ENCODE measurements at places on chromosomes 1 and 21. TPM values are rescaled to one million over a fixed set of nuclear protein-coding genes. Genes with fewer than 3 reads are reported as not detected.
A peak's percentile ranks its signal among the peaks of the same experiment; 100 is the strongest.

ETV3L gene
- total RNA-seq: not detected

DNA sequence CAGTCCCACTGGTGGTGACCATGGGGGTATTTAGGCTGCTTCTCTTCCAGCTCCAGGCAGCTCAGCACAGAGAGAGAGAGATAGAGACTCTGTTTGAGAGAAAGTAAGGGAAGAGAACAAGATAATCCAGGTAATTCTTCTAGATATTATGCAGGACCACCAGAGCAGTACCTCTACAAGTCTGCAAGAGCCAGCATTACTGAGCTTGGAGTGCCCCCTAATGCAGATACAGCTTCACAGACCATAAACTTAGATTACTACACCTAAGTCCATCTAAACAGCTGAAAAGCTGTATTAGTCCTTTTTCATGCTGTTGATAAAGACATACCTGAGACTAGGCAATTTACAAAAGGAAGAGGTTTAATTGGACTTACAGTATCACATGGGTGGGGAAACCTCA lies 570.3 kb downstream of the LRRIQ3 start:
- no peaks in the 10 kb centered on the region for H3K27me3 ChIP-seq
- no peaks in the 10 kb centered on the region for H3K4me1 ChIP-seq
- H3K27ac ChIP-seq: no peak overlapping the region

- no peak for DNase-seq
- H3K27ac ChIP-seq: no peak overlapping the region
- no peaks in the 10 kb centered on the region for H3K27me3 ChIP-seq
- H3K4me3 ChIP-seq: no peak overlapping the region
- no peaks in the 10 kb centered on the region for H3K4me1 ChIP-seq
Measured at GRCh38 chr1:230919207-230919606, 50.9 kb upstream of the C1orf198 start.

- no peak overlapping the region for H3K4me3 ChIP-seq
- DNase-seq: peak; percentile 26
- peaks cover 37% of the 10 kb centered on the region for H3K4me1 ChIP-seq
- no peaks in the 10 kb centered on the region for H3K27me3 ChIP-seq
Measured at GRCh38 chr1:230940848-230941247, 37.8 kb downstream of the TTC13 start.

DNA sequence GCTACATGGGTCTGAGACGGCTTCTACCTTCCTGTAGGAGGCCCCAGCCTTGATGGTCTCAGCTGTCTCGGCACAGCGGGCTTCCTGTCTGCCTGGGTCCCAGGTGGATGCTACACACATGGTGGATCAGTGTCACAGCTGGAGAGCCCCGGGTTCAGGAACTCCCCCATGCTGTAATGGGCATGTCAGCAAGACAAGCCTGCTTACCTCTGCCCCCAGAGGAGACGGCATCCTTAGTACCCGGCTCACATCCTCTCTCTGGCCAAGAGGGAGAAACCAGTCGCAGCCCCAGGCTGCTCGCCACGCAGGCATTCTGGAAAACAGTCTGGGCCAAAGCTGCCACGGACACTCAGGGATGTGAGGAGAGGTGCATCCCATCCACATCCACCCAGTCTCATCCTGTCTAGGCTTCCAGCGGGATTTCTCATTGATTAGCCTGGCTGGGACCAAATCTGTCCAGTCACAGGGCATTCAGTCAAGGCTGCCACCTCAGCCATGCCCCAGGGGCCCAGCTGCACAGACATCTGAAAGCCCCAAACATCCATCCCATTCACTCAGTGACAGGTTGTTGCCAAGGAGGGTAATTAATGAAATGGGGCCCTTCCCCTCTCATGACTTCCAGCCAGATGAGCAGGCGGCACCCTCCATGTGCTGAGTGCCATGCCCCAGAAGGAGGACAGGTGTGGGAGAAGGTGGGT lies 10.5 kb downstream of the SNAP47 start:
- H3K27ac ChIP-seq: no peak overlapping the region
- H3K4me1 ChIP-seq: no peaks in the 10 kb centered on the region
- DNase-seq: no peak
- H3K36me3 ChIP-seq: no peaks in the 10 kb centered on the region
- H3K27me3 ChIP-seq: peaks cover 3% of the 10 kb centered on the region

GRCh38 chr21:18354947-18355346 lies 48.6 kb downstream of the TMPRSS15 start:
- no peak overlapping the region for H3K27ac ChIP-seq
- no peak overlapping the region for H3K4me3 ChIP-seq
- no peaks in the 10 kb centered on the region for H3K4me1 ChIP-seq
- H3K36me3 ChIP-seq: no peaks in the 10 kb centered on the region
- no peaks in the 10 kb centered on the region for H3K27me3 ChIP-seq

DNA sequence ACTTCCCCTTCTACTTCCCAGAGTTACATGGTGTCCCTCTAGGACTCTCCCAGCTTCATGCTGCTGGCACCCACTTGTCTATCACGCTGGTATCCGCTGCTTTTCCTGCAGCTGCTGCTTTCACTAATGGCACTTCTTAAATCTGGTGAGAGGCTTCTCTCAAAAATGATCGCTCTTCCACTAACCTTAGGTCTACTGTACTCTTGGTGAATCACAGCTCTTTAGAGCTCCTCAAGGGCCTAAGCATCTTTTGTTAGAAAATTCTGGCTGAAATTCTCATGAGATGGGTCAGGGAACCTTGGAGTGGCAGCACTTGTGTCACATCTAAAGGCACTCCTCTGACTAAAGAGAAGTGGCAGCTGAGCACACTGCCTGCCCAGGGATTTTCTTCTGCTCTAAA lies 32.1 kb downstream of the ZMYND12 start:
- no peak overlapping the region for H3K4me3 ChIP-seq
- H3K36me3 ChIP-seq: no peaks in the 10 kb centered on the region
- H3K27ac ChIP-seq: no peak overlapping the region
